MCF 10A (cell line): ENCODE measurements at places on chromosomes 5 and 9. TPM values are rescaled to one million over a fixed set of nuclear protein-coding genes. Genes with fewer than 3 reads are reported as not detected.

GRCh38 chr9:14488421-14489190 is 174.7 kb upstream of the NFIB start:
- no peak for DNase-seq

DNA sequence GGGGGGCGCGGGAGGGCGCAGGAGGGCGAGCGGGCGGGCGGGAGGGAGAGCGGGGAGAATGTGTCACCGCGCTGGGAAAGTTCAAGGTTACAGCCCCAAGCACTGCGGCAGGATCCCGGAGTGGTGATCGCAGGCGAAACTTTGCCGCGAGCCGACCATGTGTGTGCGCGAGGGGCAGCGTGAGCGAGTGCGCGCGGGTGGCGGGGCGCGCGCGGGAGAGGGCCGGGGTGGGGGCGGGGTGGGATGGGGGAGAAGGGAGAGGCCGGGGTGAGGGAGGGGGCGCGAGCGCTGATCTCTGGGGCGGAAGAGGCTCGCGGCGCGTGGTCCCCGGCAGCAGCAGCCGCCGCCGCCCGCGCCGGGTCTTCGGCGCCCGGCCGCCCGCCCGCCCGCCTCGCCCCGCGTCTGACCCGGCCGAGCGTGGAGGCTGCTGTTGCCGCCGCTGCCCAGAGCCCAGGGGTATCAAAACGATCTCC is at the start of gene NFIB:
Gene NFIB (minus strand): TSS at position 191 of the 473 bp plus-strand sequence. CDS start 630 bp downstream, outside the sequence.
- peak; percentile 55 for DNase-seq

GRCh38 chr9:95316274-95316673 is 1.2 kb downstream of the FANCC start:
- DNase-seq, result no peak

DNA sequence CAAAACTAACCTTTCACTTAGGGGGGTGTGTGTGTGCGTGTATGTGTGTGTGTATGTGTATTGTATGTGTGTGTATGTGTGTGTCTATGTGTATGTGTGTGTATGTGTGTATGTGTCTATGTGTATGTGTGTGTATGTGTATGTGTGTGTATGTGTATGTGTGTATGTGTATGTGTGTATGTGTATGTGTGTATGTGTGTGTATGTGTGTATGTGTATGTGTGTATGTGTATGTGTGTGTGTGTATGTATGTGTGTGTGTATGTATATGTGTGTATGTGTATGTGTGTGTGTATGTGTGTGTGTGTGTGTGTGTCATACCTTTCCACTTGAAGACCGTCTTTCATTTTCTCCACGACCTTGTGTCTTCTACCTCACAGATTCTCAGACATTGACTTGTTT is 20.8 kb upstream of the FLT4 start:
- DNase-seq, result no peak

- DNase-seq, result peak; percentile 62
Measured at GRCh38 chr9:134738869-134739659, 97.5 kb downstream of the COL5A1 start.

- no peak for DNase-seq
Measured at GRCh38 chr5:43255704-43256103, 57.5 kb downstream of the HMGCS1 start.

The MARCHF11 gene
- total RNA-seq, result not detected in 2 replicates
